ENCODE measurements at places on chromosomes 2 and 18.

DNA sequence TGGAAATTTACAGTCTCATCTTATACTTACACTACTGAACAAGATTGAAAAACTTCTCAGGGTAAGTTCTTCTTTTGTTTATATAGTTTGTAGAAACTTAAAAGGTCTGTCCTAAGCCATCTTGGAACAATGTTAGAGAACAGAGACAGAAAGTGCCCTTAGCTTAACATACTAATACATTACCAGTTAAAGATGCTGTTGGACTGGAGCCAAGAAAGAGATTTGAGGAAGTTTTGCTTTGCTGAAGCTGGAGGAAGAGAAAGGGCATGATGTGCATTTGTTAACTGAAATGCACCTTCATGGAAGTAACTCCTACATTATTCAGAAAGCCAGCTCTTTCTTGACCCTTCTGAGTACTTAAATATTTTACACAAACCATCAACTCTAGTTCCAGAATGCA lies 66.5 kb upstream of the TNFRSF11A start:
- DNase-seq = no peak

DNA sequence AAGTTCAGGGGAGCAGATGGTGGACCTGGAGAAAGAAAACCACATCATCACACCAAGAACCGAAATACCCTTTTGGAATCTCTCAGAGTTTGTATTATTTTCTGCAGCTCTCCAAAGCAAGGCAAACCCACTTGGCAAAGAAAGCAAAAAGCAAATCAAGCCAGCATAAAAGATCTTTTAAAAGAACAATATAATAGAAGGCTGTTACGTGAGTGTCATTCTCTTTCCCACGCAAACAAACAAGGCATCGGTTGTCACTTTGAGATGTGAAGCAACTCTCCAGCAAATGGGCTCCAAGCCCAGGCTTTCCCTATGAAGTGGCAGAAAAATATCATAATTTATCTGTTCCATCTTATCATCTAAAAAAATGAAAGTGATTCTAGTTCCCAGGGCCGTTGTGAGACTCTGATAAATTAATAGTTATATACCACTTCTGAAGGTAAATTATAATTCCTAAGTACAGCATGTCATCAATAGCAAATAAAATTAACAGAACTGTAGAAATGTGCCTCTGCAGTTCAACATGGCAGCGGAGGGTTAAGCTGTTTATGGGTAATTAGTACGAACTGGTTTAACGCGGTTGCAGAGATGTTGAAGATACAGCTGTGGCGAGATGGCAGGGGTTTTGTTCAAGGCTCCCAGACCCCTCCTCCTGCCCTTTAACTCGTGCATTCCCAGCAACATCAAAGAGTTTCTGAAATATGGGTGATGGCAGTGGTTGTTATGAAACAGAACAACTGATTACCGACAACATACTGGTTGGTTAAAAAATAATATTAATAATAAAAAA lies 89.2 kb downstream of the EPHA4 start:
- DNase-seq = no peak

DNA sequence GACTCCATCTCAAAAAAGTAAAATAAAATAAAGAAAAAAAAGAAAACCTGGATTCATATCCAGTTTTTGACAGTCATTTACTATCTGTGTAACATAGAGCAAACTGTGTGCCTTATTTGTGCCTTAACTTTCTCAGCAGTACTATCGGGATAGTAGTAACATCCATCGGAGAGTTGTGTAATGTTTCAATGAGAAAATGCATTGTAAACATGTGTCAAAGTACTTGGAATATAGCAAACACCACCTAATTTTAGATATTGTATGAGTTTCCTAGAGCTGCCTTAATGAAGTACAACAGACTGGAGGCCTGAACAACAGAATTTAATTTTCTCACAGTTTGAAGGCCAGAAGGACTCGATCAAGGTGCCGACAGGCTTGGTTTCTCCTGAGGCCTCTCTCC lies 81.3 kb upstream of the CDC42EP3 start:
- DNase-seq = no peak

DNA sequence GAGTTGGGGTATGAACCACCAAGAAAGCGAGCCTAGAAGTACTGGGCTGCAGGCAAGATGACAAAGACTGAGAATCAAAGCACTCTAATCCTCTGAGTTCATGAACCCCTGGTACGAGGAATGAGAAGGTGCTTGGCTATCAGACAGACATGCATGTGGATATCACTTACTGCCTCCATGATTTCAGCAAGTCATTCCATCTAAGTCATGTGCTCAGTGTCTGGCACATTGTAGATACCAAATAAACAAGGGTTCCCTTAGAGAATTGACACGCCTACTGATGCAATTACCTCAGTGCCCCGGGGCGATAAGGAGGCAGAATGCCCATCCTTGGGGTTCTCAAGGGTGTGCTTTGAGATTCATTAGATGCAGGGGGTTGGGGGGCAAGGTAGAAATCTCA lies 125.6 kb upstream of the PKDCC start:
- no peak for DNase-seq

DNA sequence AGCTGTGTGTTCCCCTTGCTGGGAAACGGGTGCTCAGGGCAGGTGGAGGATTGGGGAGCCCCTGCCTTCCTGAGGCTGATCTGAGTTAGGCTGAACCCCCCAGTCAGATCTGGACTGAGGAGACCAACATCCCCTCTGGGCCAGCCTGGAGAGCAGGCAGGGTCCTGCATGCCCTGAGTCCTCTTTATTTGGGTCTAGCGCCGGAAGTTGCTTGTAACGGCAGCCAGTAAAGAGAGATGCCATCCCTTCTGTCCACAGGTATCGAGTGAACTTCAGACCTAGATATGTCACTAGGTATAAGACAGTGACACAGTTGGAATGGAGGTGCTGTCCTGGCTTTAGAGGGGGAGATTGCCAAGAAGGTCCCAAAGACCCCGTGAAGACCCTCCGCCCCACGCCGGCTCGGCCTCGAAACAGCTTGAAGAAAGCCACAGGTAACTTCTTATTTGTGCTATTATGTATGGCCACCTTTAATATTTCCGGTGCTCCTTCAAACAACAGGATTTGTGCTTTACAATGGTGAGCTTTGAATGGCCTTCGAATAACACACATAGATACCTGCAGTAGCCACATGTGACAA lies 38.0 kb downstream of the EMILIN2 start:
- DNase-seq = no peak

DNA sequence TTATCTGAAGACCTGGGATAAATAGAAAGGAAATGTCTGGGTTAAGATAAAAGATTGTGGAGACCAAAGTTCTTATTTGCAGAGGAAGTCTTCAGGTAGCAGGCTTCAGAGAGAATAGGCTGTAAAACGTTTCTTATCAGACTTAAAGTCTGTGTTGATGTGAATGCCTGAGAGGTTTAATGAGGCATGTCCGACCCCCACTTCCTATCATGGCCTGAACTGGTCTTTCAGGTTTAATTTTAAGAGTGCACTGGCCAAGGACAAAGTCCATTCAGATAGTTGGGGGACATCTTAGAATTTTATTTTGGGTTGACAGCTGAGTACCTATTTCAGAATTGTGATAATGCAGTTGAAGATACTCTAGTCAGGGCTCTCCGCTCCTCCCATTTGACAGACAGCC lies 92.1 kb downstream of the ATL2 start:
- no peak for DNase-seq

Measured in T1000 (cell line).